Nephron progenitor cell (in vitro differentiated cells): ENCODE measurements at places on chromosomes 5 and 9.

DNA sequence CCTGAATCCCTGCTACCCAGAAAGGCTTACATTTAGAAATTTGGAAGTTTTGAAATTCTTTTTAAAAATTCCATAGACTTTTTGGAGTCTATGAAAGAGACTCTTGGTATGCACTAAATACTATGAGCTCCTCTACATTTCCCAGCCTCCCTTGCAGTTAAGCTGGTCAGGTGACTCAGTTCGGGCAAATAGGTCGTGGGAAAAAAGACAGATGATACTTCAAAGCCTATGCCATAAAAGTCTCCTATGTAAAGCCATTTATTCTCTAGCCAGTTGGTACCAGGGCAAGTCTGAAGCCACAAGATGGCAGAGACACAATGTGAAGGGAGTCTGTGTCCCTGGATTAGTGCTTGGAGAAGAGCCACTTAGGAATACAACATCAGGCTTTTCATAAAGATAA lies 101.8 kb downstream of the BOD1 start:
- no peak for DNase-seq

GRCh38 chr5:45847877-45848276 lies 151.7 kb upstream of the HCN1 start:
- DNase-seq = peak; percentile 2

- no peak for DNase-seq
Measured at GRCh38 chr9:136074706-136075105, 20.4 kb downstream of the NACC2 start.

- DNase-seq = no peak
Measured at GRCh38 chr9:111649016-111649415, 12.4 kb upstream of the GNG10 start.

DNA sequence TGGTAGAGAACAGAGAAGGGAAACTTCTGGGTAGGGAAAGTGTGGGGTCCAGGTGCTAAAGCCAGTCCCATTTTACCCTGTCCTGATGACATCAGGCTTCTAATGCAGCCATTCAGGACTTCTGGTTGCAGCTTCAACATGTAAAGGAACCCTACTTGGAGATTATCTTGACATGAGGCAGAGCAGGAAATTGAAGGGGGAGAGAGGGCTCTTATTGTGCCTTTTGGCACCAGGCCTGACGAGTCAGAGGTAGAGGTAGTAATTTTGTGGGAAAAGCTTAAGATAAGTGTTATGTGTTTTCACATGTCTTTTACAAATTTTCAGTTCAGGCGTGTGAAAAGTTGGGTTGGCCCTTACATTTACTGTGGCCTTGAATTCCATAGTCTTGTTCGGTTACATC lies 102.4 kb upstream of the APC start:
- no peak for DNase-seq

DNA sequence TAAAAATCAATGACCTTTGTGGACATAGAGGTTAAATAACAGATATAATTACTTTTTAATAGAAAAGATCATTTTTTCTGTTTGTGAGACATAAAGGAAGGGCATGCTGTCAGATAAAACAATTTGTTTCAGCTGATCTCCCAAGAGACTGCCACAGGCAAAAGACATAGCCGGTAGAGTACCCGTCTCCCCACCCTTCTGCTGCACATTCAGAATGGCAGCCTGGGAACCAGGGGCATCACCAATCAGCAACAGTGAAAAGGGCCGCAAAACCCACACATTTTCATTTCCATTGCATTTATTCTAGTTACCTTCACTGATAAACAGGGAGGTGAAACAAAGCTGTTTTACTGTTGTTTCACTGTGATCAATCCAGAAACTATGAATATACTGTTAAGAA lies 357.7 kb downstream of the ARRDC3 start:
- no peak for DNase-seq

DNA sequence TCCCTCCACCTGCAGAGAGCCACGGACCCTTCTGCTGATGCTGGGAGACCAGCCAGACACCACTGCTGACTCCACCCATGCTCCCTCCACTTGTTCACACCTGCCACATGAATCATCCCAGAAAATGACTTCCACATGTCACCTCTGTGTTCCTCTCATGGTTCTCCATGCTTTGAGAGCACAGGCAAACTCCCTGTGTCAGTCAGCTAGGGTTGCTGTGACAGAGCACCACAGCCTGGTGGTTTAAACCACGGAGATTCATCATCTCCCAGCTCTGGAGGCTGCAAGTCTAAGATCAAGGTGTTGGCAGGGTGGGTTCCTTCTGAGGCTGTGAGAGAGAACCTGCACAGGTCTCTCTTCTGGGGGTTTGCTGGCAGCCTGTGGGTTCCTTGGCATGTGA lies 381.4 kb downstream of the GADD45G start:
- DNase-seq = no peak

DNA sequence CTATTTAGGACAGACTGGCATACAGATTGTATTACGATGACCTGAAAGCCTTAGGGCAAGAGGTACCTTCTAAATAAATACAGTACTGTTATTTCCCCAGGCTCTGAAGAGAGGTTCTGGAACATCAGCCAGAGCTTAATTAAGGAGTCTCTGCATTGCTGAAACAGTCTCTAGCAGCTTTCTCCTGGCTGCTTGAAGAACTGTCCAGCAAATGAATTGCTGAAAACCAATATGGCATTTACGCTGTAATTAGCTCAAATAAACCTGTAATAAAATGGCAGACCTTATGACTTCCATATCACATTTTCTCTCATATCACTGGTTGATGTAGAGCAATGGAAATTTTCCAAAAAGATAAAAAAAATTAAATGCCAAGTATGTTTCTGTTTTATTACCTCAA lies 636.3 kb downstream of the GABRG2 start:
- DNase-seq = no peak

DNA sequence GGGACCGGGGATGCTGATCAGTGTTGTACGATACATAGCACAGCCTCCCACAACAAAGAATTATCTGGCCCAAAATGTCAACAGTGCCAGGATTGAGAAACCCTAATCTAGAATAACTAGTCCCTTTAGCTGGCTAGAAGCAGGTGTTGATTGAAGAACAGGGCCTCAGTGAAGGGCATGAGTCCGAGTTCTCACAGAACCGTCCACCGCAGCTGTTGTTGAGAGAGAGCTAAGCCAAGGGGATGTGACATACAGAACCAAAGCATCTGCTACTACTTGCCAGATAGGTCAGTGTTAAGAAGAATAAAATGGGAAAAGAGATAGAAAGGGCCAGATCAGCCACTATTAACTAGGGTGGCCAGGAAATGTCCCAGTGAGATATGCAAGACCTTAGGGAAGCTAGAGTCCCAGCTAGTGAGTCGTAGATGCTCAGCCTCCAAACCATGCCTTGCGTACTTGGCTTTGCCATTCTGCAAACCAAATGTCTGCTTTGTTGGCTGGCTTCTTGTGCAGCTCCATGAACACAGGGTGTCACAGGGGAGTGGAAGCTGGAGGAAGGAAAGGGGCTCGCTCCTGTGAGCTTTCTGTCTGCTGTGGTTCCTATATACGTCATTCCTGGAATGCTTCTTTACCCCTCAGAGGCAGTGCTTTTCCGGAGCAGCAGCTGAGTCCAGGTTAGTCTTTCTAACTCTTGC lies 68.9 kb downstream of the FBXO38 start:
- no peak for DNase-seq

- DNase-seq = no peak
Measured at GRCh38 chr9:115396071-115396529, 278.1 kb upstream of the TNC start.

DNA sequence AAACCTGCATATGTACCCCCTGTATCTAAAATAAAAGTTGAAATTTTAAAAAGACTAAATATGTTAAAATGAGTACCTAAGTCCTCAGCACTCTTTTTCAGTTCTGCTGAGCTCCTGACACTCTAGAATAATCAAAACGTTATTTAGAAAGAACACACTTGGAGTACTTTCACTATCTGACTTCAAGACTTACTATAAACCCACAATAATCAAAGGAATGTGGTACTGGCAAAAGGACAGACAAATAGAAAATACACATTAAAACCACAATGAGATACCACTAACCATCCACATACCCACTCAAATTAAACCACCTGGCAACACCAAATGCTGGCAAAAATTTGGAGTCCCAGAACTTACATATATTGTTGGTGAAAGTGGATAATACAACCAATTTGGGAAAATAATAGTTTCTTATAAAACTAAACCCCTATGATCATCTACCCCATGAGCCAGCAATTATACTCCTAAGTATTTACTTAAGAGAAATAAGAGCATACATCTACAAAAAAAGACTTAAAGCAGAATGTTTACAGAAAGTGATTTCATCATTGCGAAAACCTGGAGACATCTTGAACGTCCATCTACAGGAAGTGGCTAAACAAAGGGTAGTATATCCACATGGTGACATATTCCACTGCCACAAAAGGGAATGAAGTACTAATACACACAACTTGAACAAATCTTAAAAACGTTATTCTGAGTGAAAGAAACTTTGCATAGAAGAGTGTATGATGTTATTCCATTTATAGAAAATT lies 12.8 kb upstream of the PRSS3 start:
- no peak for DNase-seq

GRCh38 chr5:35668794-35669193 lies 51.1 kb downstream of the SPEF2 start:
- no peak for DNase-seq

DNA sequence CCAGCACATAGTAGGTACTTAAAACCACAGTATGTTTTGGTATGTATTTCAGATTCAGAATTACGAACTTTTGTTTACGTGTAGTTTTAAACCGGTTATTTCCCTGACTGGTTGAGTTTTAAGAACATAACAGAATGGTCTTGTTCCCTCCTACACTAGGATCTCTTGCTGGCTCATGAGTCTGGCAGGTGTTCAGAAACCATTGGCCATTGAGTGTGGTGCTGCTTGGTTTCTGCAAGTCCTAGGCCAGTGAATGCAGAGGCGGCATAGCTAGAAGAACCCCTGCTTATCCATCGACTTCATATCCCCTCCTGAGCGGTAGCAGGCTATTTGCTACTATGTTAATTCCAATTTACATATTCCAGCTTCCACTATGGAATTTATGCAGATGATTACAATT lies 65.6 kb downstream of the GPR21 start:
- DNase-seq = no peak

- DNase-seq = no peak
Measured at GRCh38 chr5:42520203-42520602, 97.0 kb downstream of the GHR start.

- DNase-seq = no peak
Measured at GRCh38 chr5:137226081-137226480, 273.0 kb downstream of the SPOCK1 start.

DNA sequence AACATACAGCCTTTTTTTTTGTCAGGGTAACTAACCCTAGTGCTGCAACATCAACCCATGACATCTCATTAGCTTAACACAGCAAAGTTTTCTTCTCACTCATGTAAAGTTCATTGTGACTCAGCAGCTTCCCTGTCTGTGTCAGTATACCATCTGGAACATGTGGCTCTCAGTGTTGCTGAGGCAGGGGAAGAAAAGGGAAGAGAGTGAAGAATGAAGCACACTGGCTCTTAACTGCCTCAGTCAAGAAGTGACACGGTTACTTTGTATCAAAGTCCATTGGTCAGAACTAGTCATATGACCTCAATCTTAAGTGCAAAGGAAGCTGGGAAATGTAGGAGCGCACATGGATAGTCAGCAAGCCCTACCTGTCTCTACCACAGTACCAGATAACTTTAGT lies 185.0 kb upstream of the ELL2 start:
- no peak for DNase-seq

DNA sequence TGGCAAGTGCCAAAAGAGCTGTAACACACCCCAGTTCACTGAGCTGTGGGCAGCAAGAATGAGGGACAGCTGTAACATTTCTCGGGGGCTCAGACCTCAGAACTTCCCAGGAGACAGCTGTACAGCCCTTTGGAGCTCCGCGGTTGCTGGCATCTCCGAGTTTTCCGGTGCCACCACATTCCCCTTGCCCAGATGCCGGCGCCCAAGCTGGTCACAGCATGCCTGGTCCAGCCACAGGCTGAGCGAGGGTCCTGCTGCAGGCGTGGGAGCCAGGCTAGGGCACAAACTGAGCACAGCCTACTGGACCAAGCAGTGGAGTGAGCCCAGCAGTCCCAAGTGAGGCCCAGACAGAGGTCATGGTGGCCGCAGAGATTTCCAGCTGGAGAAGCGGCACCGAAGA lies 797.7 kb upstream of the EDIL3 start:
- no peak for DNase-seq

- DNase-seq = no peak
Measured at GRCh38 chr5:78129597-78129996, 164.9 kb downstream of the AP3B1 start.

- peak; percentile 24 for DNase-seq
Measured at GRCh38 chr9:101601904-101602765, 7.4 kb upstream of the PPP3R2 start.

- DNase-seq = no peak
Measured at GRCh38 chr9:80883426-80883825, 805.9 kb downstream of the TLE1 start.

- no peak for DNase-seq
Measured at GRCh38 chr5:2201832-2202231, 319.1 kb upstream of the IRX4 start.

DNA sequence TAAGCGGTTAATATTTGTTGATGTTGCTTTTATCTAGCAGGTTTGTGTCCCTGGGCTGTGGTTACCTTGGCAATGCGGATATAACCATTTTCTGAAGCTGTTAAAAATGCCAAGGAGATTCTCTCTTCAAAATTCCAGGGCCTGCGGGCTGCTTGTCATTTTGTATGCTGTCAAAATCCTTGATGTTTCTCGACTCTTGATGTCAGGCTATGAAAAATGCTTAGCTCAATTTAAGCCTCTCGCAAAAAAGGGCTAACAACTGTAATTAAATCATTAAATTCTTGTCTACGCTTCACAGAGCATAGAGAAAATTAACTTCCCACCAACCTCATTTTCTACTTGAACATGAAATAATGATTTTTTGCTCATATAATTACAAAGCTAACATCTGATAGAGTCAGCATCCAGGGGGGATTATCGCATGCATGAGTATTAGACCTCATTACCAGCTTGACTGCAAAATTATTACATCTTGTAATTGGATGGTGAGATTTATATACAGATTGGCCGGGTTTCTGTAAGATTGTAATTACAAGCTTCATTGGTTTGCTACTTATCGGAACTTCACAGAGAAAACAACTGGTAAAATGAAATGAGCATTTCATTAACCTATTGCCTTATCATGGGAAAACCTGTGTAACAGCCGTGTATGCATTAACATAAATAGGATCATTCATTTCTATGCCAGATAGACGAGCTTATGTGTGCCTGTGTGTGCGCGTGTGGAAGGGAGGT lies 83.1 kb upstream of the IRX1 start:
- DNase-seq = no peak

GRCh38 chr9:13274886-13275641 lies 4.4 kb downstream of the MPDZ start:
- DNase-seq = no peak

DNA sequence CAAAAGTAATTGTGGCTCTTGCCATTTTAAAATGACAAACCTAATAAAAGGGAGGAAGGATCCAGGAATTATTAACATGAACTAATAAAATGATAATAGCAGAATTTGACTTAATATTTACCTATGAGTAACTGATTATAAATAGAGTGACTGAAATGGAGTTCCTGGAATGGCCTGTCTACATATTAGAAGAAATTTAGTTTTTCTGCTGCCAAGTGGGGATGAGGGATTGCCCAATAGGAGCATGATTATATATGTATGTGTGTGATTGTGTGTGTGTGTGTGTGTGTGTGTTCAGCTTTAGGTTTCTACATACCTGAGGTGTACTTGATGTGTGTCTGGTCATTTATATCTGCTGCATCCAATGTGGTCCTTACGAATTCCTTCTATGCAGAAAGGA lies 36.6 kb upstream of the ITGA1 start:
- DNase-seq = no peak
